Activated T-helper 1 cell treated with anti-CD3 and anti-CD28 coated beads, Interleukin-12 subunit alpha, Interleukin-12 subunit beta, Interleukin-2, Interleukin-4 antibody, amounts not matched to agents 30 ng/mL and 10 ng/mL and 1 ng/mL, durations not matched to agents 14 hours and 24 hours and 36 hours (primary cell): ENCODE measurements at places on chromosomes 1 and 21.

GRCh38 chr1:239262538-239262937 is 123.8 kb upstream of the CHRM3 start:
- H3K27me3 ChIP-seq = no peaks in the 10 kb centered on the region
- H3K27ac ChIP-seq = no peak overlapping the region
- no peaks in the 10 kb centered on the region for H3K36me3 ChIP-seq
- no peak for DNase-seq
- no peak overlapping the region for H3K4me3 ChIP-seq
- H3K4me1 ChIP-seq = no peaks in the 10 kb centered on the region

DNA sequence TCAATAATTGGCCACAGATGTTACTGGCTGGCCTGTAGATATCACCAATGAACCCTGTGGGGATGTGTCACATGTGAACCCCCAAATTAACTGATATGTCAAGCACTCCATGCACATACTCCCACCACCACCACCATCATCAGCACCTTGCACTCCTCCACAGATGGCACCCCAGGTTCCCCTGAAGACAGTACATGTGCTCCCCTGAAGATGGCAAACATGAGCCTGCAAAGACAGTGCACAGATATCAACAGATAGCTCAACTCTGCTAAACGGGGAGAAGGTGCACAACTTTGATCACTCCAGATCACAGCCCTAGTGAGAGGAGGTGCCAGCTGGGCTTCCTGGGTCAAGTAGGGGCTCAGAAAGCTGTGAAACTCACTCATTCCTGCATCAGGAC is 74.4 kb downstream of the CLCA4 start:
- no peak overlapping the region for H3K4me3 ChIP-seq
- no peaks in the 10 kb centered on the region for H3K4me1 ChIP-seq
- H3K36me3 ChIP-seq = no peaks in the 10 kb centered on the region
- DNase-seq = no peak
- no peak overlapping the region for H3K27ac ChIP-seq
- H3K27me3 ChIP-seq = peaks cover 2% of the 10 kb centered on the region

- H3K27ac ChIP-seq = no peak overlapping the region
- H3K36me3 ChIP-seq = no peaks in the 10 kb centered on the region
- peaks cover 11% of the 10 kb centered on the region for H3K4me1 ChIP-seq
Measured at GRCh38 chr1:177181280-177181630, 10.5 kb downstream of the BRINP2 start.

- H3K4me1 ChIP-seq = peaks cover 14% of the 10 kb centered on the region
- H3K36me3 ChIP-seq = peaks cover 4% of the 10 kb centered on the region
- H3K27me3 ChIP-seq = peaks cover 7% of the 10 kb centered on the region
- H3K4me3 ChIP-seq = no peak overlapping the region
Measured at GRCh38 chr1:21451212-21451611, 11.3 kb downstream of the NBPF3 start.

GRCh38 chr1:17633654-17634053 is 94.2 kb downstream of the ARHGEF10L start:
- H3K27ac ChIP-seq = no peak overlapping the region
- H3K27me3 ChIP-seq = peaks cover 6% of the 10 kb centered on the region
- no peak for DNase-seq
